ENCODE measurements at places on chromosomes 5 and 9. TPM values are rescaled to one million over a fixed set of nuclear protein-coding genes. Genes with fewer than 3 reads are reported as not detected.
A peak's percentile ranks its signal among the peaks of the same experiment; 100 is the strongest.

Gene FBP2
- total RNA-seq, result not detected

Gene GNAQ
- 52.3 TPM for total RNA-seq

Gene PCDHA4
- total RNA-seq, result 0.60 TPM

Gene CDKN2B-AS1
- 6.6 TPM for total RNA-seq

Gene ABCA2
- total RNA-seq, result 65.9 TPM

Gene FAM151B
- total RNA-seq, result 6.6 TPM

Gene THG1L
- 8.4 TPM for total RNA-seq

Gene FOXI1
- total RNA-seq, result not detected

Gene CDKN2B
- total RNA-seq, result 25.7 TPM

Gene GPR150
- total RNA-seq, result 0.83 TPM

Gene GPR151
- total RNA-seq, result not detected

Gene KIF20A
- 5.9 TPM for total RNA-seq

Gene SPINK5
- total RNA-seq, result not detected

- DNase-seq, result peak; percentile 63
Observed at GRCh38 chr9:137366891-137367381, 56.0 kb downstream of the EXD3 start.

DNA sequence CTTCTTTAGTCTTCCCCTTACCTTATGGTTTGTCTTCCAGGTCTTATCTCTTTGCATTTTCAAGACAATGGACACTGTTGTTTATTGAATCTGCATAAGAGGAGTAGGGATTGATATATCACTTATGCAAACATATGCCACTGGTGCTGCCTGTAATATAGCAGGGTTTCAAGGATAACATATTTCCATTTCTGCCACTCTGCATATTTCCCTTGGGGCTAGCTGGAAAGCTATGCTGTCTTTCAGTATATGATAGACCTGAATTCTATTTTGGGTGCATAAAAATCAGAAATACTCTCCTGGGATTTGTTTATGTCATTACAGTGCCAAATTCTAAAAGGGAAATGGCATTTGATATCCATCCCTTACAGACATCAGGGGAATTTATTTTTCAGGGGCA is 400.2 kb downstream of the TLR4 start:
- no peak for DNase-seq

DNA sequence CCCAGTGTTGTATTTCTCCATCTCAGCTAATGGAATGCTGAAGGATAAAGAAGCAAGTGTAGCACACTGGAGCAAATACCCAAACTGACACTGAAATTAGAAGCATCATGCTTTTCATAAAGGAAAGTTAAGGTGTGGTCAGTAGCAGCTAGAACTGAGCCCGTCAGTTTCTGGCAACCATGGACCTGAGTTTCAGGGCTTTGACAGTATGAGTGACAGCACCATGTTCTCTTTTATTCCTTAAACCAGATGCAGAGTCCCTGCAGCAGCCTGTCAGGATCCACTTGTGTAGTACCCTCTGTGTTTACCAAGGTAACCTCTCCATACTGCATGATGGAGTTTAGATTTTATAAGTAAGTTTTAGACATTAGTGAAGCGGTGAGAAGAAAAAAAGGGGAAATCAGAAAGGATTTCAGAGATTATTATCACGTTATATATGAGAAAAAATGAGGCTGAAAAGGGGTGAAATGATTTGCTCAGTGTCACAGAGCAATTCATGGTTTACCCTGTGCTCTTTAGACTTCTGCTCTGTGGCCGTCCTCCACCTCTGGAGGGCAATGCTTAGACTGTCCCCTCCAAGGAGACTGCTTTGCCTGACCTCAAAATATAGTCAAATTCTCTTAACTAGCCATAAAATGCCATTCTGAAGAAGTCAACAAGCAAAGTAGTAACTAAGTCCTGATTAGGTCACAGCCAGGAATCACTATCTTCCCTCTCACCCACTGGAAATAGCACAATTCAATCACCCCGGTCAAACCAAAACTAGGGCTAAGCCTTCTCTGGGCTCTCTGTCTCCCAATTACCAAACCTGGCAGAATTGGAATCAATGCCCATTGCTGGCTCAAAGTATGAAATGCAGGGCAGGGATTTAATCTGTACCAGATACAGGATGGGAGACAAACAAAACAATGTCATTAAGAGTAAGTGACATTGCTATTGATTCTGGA is 10.5 kb upstream of the MYOT start:
- no peak for DNase-seq

DNA sequence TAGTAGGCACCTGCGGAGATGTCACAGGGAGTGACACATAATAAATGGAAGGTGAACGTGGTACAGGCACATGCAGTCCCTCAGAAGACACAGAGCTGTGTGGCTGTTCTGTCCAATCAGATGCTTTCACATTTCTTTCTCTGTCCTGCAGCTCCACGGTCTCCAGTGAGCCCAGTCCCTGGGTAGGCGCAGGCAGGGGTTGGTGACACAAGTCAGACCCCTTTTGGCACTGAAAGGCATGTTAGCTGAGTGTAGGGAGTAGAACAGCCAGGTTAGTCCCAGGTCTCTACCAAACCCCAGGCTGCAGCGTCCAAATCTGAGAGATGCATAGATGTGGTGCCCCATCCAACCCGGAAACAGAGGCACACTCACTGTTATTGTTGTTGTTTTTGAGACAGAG is 2.8 kb downstream of the SLC31A2 start:
- DNase-seq, result no peak

GRCh38 chr5:146048994-146049703 is 56.2 kb downstream of the PLAC8L1 start:
- DNase-seq, result no peak

GRCh38 chr5:77181596-77182304 is 28.7 kb upstream of the PDE8B start:
- DNase-seq, result no peak

- DNase-seq, result no peak
Observed at GRCh38 chr5:151825445-151825844, 53.7 kb downstream of the G3BP1 start.

DNA sequence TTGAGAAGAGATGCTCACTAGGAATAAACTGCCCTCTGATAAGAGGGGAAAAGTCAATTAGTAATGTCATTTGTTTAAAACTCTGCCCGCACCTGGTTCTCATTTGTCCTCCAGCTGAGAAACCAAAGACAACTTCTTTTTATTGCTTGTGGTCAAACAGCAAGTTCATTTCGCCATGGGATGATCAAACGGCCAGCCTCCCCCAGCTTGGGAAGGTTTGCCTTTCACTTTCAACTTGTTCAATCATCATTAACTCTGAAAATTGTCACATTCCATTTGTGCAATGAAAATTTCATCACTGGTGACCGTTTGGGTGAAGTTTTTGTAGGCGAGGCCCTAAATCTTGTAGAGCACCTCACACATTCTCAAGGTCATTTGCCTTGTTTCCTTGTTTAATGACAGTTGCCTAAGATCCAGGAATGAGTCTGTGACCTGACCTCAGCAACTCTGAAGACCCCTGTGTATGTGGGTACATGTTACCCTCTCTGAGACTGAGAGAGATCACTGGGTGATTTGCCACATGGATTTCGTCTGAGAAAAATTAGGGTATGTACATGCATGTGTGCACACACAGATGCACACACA is 117.7 kb downstream of the MARCHF3 start:
- DNase-seq, result no peak

GRCh38 chr9:23324511-23324910 is 501.5 kb downstream of the ELAVL2 start:
- DNase-seq, result no peak

GRCh38 chr9:16640649-16641048 is 229.8 kb downstream of the BNC2 start:
- no peak for DNase-seq

DNA sequence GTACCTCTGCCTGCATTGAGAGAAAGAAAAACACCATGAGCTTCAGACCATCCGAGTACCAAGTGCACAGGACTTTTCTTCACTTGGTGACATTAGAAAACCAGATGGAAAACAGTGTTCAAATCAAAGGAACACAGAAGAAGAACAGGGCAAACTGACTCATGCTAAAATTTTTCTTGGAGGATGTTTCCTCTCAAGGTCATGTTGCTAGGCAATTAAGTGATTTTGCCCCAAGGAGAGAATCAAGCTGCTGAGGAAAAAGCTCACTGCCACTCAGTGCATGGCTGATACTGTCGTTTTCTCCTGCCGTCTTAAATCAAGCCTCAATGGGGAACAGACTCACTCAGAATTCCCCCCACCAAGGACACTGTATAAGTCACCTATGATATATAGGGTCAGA is 57.9 kb upstream of the SIMC1 start:
- DNase-seq, result no peak

DNA sequence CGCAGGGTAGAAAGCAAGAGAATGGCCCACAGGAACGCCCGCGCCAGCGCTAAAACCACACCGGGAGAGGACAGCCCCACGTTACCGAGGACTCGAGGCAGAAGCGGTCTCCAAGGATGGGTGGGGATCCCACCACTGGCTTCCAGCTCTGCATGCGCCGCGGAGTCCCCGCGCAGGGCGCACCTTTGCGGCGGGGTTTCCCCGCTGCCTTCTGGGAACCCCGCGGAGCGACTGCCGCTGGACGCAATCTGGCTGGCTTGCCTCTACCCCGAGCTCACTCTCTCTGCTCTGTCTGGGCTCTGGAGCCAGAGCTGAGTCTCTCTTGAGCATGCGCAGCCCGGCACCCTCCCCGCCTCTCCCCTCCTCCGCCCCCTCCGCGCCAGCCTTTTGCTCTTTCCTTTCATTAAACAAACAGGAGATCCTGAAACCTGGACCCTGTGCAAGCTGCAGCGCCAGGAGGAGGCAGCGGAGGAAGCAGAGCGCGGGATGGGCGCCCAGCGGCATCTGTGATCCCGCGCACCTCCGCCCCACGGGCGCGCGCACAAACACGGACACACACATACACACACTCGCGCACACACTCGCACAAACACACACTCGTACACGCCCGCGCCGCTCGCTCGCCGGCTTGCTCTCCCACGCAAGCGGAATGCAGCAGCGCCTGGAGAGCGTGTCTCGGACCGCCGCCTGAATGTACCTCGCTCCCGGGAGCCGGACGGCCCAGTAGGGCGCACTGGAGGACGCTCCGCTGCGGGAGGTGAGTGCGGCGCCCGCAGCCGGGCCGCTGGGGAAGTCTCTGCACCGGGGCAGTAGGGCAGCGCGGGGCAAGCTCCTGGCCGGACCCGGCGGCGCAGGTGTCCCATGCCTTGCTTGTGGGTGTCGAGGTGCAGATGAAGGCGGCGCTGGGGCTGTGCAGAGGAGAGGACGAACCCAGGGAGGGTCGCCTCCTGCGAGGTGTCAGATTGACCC is at the start of gene PLPPR1:
TSS of gene PLPPR1 (plus strand) at position 382 of the 969 bp plus-strand sequence.
- DNase-seq, result peak; percentile 66

GRCh38 chr9:128688501-128689292 is at the start of gene SET:
SET (plus strand) TSS chr9:128689222; CDS start chr9:128689583, 361 bp downstream.
- DNase-seq, result peak; percentile 99

GRCh38 chr5:36482812-36483211 is 123.6 kb upstream of the SLC1A3 start:
- no peak for DNase-seq

GRCh38 chr5:174503461-174504265 is 220.7 kb upstream of the MSX2 start:
- DNase-seq, result no peak

DNA sequence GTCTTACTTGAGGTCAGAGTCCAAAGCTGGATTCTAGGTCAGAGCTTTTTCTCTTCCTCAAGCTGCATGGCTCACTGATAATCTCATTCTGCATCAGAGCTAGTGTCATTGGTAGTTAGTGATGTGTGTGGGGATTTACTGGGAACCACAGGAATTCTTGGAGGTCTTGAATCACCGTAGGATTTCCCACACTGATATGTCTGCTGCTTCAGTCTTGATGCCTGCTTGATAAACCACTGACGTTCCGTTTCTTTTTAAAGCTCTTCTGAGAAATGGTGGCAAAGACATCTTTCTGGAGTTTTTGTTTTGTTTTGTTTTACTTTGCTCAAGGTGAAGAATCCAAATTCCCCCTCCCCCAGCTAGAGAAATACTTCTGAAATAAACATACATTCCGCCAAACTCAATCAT is 1.2 kb upstream of the GARIN3 start:
- no peak for DNase-seq

DNA sequence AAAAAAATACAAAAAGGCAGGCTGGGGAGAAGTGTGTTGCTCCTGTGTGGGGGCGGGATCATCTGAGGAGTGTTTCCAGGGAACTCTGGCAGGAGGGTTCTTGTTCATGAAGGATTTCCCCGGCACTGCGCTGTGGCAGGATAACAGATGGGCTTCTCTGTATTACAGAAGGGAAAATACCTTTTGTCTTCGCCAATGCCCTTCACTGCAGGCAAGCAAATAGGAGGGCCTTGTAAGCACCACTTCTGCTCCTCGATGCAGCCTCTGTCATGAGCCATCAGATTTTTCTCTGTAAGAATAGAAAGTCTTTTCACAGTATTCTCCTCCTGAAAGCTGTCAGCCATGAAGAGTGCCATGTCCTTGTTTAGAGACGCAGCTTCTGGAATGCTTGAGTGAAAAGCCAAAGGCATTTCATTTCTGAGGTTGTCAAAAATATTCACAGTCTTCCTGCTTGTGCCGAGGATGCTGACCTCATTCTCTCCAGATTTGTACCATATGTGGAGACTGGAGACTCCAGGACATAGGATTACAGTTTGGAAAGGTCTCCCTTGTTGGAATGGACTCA is 294.0 kb downstream of the YTHDC2 start:
- DNase-seq, result no peak

- DNase-seq, result no peak
Observed at GRCh38 chr5:43036409-43036808, 3.7 kb downstream of the ANXA2R start.

GRCh38 chr5:87155106-87155505 is 112.6 kb upstream of the RASA1 start:
- DNase-seq, result no peak

GRCh38 chr5:9466697-9467096 is 79.2 kb downstream of the SEMA5A start:
- no peak for DNase-seq

DNA sequence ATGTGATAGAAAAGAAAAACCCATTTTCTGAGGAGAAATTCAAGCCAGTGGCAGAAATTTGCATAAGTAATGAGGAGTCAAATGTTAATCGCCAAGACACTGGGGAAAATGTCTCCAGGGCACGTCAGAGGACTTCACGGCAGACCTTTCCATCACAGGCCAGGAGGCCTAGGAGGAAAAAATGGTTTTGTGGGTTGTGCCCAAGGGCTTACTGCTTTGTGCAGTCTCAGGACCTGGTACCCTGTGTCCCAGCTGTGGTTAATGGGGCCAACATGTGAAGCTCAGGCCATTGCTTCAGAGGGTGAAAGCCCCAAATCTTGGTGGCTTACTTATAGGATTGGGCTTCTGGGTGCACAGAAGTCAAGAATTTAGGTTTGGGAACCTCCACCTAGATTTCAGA is 54.8 kb upstream of the ADAMTS2 start:
- DNase-seq, result no peak

- DNase-seq, result no peak
Observed at GRCh38 chr9:85237478-85237877, 504.3 kb downstream of the AGTPBP1 start.

DNA sequence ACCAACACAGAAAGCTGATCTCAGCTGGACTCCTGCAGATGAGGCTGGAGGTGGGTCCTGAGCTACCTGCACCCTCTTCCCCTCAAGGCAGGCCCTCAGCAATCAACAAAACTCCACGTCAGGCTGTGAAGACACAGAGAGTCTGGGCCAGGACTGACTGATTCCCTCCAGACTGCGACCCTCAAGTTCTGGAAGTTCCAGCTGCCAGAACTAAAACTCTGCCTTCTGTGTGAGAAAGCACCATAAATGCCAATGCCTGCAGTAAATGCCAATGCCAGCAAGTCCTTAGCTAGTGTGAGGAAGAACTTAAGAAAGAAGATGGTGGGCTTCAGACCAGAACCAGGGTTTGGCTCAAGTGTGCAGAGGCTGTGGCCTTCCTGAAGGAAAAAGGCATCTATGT is 42.5 kb upstream of the GABBR2 start:
- no peak for DNase-seq

- no peak for DNase-seq
Observed at GRCh38 chr5:116564756-116565490, 9.7 kb downstream of the SEMA6A start.

All from spleen (tissue), 13 donors.